ENCODE measurements at places on chromosomes 3 and 15. TPM values are rescaled to one million over a fixed set of nuclear protein-coding genes. Genes with fewer than 3 reads are reported as not detected.

KBTBD8 gene
- total RNA-seq = 3.8 TPM

PCSK6 gene
- 2.1 TPM for total RNA-seq

SCAMP5 gene
- total RNA-seq = under 0.01 TPM

TRPM1 gene
- total RNA-seq = not detected

UROC1 gene
- not detected for total RNA-seq

MCTP2 gene
- 12.4 TPM for total RNA-seq

All from hair follicular keratinocyte (primary cell).